ENCODE measurements at places on chromosomes 4 and X.

DNA sequence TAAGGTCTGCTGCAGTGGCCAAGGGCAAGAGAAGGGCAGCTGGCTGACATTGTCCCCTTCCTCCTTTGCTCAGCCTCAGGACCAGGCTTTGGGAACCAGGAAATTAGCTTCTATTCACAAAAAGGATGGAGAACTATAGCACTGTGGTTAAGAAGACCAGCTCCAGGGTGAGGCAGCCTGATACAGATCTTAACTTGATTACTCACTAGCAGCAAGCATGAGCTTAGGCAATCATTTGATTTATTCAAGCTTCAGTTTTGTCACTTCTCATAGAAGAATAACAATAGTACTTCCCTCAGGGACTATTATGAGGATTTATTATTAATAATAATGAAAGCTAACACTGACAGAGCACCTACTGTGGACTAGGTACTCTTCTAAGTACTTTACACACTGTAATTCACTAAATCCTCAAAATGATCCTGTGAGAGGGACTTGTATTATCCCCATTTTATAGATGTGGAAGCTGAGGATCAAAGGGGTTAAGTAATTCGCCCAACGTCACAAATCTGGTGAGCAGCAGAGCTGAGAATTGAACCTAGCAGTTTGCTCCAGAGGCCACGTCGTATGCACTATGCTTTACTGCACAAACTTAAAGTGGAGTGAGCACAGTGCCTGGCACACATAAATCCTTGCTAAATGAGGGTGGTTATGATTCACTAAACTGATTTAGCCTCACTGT lies 130.4 kb upstream of the PAK3 start:
- DNase-seq, result no peak

DNA sequence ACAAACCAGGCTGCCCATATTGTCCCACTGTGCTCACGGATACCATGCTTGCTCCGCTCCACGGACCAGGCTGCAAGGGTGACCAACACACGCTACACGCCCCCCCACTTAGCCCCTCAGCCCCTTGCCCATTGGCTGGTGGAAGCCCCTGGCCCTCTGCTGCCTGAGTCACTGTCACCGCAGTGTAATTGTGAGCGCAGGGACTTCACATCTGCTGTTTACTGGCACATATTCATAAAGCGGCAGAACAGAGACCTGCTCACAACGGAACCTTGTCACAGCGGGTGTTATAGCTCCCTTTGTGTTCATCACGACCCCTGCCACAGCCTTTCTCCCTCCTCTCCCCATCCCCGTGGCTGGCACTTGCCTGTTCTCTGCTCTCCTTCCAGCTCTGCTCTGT lies 83.7 kb downstream of the PSAPL1 start:
- no peak for DNase-seq

- no peak for DNase-seq
Observed at GRCh38 chrX:77953708-77954107, 15.7 kb downstream of the PGAM4 start.

DNA sequence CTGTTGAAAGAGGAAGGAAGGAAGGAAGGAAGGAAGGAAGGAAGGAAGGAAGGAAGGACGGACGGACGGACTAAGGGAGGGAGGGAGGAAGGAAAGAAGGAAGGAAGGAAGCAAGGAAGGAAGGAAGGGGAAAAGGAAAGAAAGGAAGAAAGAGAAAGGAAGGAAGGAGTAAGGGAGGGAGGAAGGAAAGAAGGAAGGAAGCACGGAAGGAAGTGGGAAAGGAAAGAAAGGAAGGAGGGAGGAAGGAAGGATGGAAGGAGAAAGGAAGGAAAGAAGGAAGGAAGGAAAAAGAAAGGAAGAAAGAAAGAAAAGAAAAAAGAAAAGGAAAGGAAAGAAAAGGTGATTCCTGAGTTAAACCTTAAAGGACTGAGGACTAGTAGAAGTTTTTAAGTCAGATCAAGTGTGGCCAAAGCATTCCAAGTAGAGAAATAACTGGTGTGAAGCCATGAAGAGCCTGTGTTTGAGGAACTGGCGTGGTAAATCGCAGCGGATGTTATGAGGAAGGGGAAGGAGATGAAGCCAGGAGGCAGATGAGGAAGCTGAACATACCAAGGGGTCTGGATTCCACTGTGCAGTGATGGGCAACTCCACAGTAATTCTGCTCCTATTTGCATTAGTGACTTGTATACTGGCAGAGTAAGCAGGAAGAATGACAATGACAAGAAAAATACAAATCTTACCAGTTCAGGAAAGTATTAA lies 163.5 kb downstream of the MGST2 start:
- no peak for DNase-seq

- no peak for DNase-seq
Observed at GRCh38 chr4:142815834-142816233, 30.3 kb downstream of the INPP4B start.

DNA sequence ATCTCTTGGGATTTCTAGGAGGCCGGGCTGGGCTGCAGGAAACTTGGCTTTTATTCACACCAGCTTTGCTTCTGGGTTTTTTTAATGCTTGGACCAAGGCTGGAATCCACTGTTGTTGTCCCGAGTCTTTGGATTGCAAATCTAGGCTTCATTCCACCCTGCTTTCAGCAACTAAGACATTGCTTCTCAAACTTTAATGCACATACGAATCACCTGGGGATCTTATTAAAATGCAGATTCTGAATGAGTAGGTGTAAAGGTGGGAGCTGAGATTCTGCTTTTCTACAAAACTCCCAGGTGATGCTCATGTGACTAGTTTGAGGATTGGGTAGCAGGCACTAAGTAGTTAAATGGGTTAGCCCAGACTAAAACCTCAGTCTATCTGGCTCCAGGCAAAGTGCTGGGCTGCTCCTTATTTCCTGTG lies 39.2 kb upstream of the GPC4 start:
- no peak for DNase-seq

GRCh38 chr4:56302760-56303159 lies 84.5 kb downstream of the AASDH start:
- no peak for DNase-seq

DNA sequence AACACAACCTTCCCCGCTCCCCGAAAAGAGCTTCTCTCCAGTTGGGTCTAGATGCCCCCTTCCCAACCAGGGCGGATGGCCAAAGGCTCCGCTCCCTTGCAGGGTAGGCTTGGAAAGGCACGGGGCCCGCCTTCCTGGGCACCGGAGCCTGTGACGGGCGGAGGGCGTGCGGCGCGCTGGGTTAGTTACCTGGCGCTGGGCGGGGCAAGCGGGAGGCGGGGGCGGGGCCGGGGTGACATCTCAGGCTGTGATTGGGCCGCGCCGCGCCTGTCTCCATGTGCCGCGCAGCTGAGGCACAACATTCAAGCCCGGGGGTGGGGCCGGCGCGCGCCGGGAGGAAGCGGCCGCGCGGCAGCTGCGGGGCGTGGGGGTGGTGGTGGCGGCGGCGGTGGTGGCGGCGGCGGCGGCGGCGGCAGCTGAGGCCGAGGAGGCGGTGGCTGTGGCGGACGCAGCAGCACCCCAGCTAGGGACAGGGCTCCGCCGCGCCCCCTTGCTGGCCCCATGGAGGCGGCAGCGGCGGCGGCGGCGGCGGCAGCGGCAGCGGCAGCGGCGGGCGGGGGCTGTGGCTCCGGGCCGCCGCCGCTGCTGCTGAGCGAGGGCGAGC lies at the start of gene REPS2:
Gene REPS2, plus strand, starts transcription at position 298 of the 604 bp plus-strand sequence. Its CDS starts 204 bp downstream, at position 502.
- DNase-seq, result peak; percentile 89

DNA sequence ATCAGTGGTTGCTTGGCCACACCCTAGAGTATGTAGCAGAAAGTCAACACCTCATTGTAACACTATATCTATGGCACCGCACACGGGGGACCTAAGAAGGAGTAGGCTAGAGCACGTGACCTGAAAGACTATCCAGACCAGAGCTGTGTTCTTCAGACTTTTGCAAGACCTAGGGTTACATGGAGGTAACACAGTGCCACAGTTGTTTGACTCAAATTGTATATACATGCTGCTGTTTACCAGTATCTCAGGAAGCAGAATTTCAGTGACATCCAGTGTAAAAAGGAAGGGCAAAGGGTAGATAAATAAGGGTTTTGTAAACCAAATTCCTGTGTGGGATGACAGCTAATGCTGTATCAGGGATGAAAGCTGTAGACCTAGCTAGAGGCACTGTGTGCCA lies 30.2 kb downstream of the PNMA6A start:
- DNase-seq, result no peak

- no peak for DNase-seq
Observed at GRCh38 chr4:57139783-57140182, 29.6 kb upstream of the IGFBP7 start.

Data from left lobe of liver (tissue), 2 donors.